ENCODE measurements at places on chromosomes 7 and 10.

DNA sequence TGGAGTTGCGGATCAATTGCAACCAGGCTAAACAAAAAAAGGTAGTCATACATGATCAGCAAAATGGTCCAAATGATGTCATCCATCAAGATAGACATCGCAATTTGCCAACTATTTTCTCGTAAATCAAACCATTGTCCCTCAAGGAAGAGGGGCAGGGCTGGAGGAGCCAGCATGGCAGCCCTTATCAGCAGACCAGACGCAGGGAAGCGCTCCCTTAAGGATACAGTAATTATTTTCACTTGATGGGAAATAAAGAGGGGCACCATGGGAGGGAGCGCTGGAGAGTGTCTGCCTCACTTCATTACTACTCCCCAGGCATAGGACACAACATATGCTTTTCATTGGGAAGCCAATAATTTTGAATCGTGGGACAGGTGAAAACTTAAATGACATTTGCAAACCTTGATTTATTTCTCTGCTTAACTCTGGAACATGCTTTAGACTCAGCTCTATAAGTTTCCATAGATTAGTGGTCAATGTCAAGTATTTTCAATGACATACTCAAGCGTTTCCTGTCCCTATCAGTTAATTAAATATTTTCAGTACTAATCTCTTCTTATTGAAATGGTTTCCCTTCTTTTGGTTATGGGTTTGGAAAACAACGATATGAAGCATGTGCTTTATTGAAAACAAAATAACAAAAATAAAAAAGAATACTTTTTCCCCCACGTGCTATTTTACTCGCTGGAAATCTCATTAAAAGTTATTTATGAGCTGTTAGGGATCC is 202.4 kb upstream of the HABP2 start:
- no peak for DNase-seq

DNA sequence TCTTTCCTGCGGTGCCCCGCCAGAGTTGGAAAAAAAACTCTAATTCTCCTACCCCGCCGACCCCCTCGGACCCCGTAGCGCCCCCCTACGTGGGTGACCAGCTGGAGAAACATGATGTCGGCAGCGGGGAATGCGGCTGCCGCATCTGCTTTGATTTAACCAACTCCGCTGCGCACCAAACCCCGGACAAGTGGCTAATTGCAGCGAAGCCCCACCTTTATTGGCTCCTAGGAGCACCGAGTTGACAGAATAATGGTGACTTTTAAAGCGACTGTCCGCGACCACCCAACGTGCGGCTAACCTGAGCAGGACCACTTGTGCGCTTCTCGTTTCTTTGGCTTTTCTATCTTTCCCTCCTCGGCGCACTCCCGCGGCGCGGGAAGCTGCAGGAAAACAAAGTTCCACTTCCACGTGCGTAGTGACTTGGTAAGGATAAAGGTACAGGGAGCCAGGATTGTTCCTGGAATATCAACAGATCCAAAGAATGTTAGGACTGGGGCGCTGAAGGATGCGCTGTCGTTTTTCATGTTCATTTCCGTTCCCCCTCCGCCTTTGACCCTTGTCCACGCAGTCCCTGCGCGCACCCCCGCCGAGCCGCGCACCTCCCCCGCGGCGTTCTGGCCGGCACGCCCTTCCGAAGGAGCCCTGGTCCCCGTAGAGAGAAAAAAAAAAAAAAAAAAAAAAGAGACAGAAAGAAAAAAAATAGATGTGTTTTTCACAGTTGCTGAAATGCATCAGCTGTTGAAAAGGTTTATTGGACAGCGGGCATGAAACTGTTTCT is 1.4 kb downstream of the WNT16 start:
- DNase-seq: peak; percentile 46

DNA sequence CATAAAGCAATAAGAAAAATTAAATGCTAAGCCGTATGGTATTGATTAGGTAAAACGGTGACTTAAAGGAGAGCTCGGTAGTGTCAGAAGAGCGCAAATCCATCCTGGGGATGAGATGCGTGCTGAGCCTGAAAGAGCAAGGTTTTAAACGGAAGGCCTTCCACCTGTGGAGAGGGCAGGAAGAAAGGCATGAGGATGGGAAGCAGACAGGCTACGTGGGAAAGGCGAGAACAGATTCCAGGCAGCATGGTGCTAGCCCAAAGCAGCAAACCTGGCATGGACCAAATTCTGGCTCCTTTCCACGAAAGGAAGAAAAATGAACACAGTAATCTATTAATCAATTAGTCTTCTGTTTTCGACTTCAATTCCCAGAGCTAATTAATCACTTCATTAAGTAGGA is 103.5 kb downstream of the HIPK2 start:
- no peak for DNase-seq

DNA sequence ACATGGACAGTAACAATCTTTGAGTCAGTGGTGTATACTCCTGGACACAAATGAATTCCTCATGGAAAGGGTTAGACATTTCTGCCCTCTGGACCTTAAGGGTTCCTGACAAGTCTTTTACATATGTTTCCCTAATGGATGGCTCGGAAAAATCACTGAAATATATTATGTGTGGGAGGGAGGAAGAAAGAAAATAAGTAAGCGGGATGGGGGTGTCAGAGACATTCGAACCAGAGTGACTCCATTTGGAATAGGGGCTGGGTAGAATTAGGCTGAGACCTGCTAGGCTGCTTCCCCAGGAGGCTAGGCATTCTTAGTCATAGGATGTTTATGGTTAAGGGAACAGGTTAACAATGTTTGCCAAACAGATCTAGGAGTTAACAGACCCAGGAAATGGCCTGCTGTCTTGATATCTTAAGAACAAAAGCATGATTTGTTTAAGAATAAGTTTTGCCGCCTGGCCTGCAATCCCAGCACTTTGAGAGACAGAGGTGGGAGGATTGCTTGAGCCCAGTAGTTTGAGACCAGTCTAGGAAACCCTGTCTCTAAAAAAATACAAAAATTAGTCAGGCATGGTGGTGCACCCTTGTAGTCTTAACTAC is 1241.7 kb downstream of the TYW1 start:
- DNase-seq: no peak

GRCh38 chr7:41189866-41190265 is 513.0 kb downstream of the INHBA start:
- peak; percentile 64 for DNase-seq

- DNase-seq: no peak
These were observed 18.1 kb downstream of the OPTN start for GRCh38 chr10:13117841-13118783.

DNA sequence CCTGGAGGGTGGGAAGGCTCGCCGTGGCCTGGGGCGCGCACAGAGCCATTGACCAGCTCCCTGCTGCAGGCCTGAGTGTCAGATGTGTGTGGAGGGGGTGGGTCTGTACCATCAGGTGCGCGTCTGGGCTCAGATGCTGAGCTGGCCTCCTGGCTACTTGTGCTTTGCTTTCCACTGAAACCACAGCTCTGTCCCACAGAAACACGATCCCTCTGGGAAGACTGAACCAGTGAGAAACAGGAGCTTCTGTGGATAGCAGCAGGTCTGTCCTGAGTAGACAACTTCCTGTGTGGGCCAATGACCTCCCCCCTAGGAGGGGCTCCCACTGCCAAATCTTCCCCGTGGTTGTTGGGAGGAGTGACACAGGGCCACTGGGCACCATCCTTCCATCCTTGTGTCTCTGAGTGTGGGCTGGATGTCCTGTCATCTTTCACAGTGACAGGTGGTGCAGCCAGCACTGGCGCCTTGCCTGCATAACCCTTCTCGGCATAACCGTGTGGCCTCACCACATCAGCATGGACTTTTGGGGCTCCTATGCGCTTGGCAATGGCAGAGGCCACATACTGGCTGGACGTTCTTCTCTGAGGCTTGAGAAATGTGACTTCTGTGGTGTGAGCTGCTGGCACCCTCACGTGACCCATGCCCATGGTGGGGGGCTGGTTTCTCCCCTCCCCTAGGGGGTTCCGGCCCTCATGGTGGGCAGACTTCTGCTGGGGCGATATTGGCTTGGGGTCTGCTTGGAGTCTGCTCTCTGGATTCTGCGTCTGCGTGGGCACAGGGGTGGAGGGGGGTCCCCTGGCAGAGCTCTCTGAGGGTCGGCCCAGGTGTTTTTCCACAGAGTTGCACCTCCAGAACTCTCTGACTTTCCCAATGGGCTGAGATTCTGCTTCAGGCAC is 245.5 kb upstream of the GRB10 start:
- no peak for DNase-seq

Measured in AG20443 (cell line).